ENCODE measurements at places on chromosomes 7 and 10.

GRCh38 chr10:106000721-106001120, 1163.8 kb downstream of the SORCS1 start:
- no peak for DNase-seq

- DNase-seq, result no peak
Measured at GRCh38 chr7:42794673-42795072, 117.2 kb downstream of the C7orf25 start.

DNA sequence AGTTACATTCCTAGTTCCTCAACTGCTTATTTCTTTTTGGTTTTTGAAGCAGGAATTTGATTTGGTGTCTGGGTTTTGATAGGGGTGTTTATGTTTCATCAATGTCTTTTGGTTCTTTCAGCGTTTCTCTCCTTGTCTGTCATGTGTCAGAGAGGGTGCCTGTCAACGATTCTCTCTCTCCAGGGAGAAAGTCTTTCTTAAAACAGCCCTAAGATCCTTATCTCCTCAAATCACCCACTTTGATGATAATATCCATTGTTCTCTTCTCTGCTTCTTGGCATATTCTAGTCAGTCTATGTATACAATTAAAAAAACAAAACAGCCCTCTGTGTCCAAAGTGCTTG, 77.2 kb downstream of the TCF7L2 start:
- DNase-seq, result no peak

DNA sequence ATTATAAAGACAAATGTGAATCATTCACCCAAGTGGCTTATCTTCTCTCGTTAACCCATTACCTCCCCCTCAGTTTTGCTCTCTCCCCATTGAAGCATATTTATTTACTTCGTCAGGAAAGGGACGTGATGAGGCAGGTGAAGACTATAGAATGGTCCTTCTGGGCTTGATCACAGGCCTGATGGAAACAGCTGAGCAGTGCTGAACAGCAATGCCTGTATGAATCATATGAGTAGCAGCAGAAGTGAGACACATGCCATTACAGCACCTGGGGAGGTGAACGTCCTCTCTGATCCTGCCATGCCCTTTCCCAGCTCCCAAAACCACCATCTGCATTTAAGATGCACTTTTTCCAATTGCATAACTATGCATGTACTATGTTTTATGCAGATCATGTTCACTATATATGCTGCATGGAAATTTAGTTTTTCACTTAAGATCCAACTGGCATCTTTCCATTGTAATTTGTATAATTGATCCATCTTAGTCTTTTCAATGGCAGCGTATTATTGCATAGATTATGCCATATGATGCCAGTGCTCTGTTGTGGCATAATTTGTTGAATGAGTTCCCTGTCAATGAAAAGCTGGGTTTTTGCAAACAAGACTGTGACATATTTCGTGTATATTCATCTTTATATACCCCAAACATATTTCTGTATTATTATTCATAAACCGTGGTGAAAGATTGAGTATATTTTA, 105.3 kb downstream of the CXCL12 start:
- no peak for DNase-seq
